CD4-positive, alpha-beta T cell treated with Interleukin-6 at 100 ng/mL for 8 hours (primary cell): ENCODE measurements at places on chromosomes 5 and 9.

GRCh38 chr9:18456624-18457237 lies 17.2 kb upstream of the ADAMTSL1 start:
- no peak for DNase-seq

DNA sequence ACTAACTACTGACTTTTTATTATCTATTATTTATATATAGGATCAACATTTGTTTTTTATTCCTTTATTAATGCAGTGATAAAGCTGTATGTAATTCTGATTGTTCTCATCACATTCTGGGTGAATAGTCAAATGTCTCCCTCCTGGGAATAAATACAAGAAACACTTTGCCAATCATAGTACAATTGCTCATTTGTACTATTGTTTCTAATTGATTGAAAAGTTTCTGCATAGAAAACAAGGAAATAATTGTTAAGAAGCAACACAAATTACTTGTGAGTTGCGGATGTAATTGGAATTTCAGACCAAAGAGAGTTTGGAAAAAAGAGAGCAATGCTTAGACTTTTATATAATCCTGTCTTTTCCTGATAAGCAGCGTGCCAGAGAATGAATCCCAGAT lies 1013.9 kb downstream of the EFNA5 start:
- DNase-seq = no peak

GRCh38 chr9:71630377-71630995 lies 137.8 kb downstream of the CEMIP2 start:
- no peak for DNase-seq

GRCh38 chr5:40355846-40356245 lies 323.9 kb upstream of the PTGER4 start:
- DNase-seq = no peak

GRCh38 chr5:179802950-179803562 lies 3.6 kb downstream of the MGAT4B start:
- no peak for DNase-seq

- no peak for DNase-seq
Measured at GRCh38 chr5:80308526-80308925, 11.3 kb upstream of the SPZ1 start.

- DNase-seq = no peak
Measured at GRCh38 chr5:156087577-156088110, 239.3 kb upstream of the SGCD start.

GRCh38 chr5:27412384-27412783 lies 374.0 kb upstream of the CDH9 start:
- no peak for DNase-seq

GRCh38 chr5:149811453-149811852 lies 81.3 kb downstream of the PPARGC1B start:
- DNase-seq = no peak

GRCh38 chr5:39013938-39014337 lies 60.3 kb downstream of the RICTOR start:
- DNase-seq = no peak

DNA sequence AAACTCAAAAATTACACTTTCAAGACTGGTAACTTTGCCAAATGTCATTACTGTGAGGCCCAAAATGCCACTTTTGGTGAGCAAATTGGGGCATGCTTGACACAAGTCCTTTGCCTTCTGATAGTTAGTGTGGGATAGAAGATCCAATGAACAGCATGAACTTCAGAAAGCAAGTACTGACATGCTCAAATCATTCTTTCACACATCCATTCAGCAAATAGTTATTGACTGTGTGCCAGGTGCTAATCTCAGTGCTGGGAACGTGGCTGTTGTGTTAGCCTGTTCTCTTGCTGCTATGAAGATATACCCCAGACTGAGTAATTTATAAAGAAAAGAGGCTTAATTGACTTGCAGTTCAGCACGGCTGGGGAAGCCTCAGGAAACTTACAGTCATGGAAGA lies 247.0 kb downstream of the CHSY3 start:
- DNase-seq = no peak

DNA sequence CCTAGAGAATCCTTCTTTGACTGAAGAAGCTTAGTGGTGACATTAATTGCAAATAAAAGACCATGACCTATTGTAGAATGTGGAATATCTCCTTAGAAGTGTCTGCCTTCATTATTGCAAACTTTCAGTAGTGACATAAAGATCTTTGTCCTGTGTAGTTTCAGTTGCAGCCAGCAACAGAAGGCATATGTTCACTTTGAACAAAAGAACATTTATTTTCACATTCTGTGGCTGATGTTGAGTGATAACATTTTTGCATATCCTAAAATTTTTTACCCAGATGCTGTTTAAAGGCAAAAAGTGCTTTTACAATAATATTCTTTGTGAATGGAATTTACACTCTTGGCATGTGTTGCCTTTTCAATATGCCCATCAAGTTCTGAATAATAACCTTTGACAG lies 165.9 kb downstream of the TMC1 start:
- DNase-seq = no peak
